Stimulated activated CD8-positive, alpha-beta memory T cell treated with anti-CD3 and anti-CD28 coated beads, Interleukin-7, amount 100 ng/mL, for 1 hour (primary cell): ENCODE measurements at places on chromosomes 1 and 21.

DNA sequence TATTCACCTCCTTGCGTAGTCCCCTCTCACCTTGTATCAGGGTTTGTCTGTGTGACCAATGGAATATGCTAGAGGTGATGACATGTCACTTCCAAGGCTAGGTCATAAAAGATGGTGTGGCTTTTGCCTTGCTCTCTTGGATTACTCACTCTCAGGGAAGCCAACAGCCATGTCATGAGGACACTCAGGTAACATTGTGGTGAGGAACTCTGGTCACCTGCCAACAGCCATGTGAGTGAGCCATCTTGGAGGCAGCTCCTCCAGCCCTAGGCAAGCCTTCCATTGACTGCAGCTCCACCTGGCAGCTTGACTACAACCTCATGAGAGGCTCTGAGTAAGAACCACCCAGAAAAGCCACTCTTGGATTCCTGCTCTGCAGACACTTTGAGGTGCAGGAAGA lies 11.0 kb upstream of the HEYL start:
- no peak for DNase-seq

DNA sequence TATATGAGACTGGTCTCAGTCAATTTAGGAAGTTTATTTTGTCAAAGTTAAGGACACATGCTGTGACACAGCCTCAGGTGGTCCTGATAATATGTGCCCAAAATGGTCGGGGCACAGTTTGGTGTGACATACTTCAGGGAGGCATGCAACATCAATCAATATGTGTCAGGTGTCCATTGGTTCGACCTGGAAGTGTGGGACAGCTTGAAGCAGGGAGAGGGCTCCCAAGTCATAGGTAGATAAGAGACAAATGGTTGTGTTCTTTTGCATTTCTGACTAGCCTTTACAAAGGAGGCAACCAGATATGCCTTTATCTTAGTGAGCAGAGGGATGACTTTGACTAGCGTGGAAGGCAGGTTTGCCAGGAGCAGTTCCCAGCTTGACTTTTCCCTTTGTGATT lies 4.5 kb upstream of the ERVH48-1 start:
- DNase-seq = no peak

GRCh38 chr1:47433037-47433421 lies 4.8 kb upstream of the FOXD2 start:
- DNase-seq = no peak

GRCh38 chr1:179025975-179026812 lies 500 bp downstream of the FAM20B start:
- peak; percentile 49 for DNase-seq

- no peak for DNase-seq
Observed at GRCh38 chr1:220926146-220926545, 46.9 kb downstream of the HLX start.

DNA sequence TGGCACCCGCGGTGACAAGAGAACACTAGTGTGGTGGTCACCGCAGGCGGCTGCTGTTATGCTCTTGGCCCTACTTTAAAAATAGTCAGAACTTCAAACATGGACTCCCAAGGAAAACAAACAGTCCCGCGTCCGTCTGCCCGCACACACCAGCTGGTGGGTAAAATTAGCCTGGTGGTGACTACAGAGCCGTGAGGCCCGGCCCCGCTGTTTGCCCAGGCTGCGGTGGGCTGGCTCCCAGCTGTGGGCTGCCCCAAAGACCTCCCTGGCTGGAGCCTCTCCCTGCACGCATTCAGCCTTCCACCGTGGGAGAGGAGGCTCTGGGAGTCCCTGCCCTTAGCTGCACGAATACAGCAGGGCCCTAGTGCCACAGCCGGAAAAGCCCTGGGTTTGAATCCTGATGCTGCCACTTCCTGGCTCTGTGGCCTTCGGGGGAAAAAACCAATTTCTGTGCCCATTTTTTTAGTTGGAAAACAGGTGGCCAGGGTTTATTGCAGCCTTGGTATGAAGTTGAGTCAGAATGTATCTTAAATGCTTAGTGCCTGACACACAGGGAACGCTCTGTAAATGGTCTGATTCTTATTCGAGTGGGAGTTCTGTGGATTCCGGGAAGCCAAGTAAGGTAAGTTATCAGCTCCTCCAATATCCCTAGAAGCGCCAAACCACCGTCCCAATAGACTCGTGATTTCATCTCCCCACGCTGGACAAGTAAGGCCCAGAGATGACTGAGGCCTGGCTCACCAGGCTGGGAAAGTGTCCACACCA lies 58.2 kb downstream of the ALPL start:
- DNase-seq = no peak

DNA sequence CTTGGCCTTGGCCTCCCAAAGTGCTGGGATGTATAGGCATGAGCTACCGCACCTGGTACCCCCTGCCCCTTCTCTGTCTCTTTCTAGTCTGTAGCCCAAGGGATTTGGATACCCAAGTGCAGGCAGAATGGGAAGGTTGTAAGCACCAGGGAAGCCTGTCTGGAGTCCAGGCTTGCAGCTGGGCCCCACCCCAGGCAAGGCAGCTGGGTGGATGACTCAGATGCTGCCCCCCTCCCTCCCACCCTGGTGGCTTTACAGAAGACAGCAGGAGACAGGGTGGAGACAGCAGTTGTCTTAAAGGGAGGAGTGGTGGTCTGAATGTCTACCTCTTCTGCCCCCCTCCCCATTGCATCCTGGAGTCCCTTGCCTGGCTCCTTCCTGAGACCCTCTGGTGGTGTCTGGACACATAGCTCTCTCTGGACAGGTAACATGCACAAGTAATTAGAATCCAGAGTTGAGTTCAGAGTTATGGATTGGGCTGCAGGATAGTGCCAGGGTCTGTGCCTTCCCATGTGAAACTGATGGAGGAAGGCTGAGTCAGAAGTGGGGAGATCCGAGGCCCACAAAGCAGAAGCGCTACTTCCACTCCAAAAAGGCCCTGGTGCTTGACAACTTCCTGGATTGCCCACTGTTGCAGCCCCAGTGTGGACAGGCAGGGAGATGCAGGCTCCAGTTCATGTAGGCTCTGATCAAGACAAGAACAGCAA lies 5.1 kb downstream of the LMNA start:
- no peak for DNase-seq

- DNase-seq = no peak
Observed at GRCh38 chr21:42622284-42622683, 31.1 kb upstream of the PDE9A start.

GRCh38 chr1:224392411-224393249 lies 36.0 kb downstream of the CNIH4 start:
- no peak for DNase-seq

GRCh38 chr1:62057641-62058290 lies 136.9 kb upstream of the L1TD1 start:
- DNase-seq = no peak

DNA sequence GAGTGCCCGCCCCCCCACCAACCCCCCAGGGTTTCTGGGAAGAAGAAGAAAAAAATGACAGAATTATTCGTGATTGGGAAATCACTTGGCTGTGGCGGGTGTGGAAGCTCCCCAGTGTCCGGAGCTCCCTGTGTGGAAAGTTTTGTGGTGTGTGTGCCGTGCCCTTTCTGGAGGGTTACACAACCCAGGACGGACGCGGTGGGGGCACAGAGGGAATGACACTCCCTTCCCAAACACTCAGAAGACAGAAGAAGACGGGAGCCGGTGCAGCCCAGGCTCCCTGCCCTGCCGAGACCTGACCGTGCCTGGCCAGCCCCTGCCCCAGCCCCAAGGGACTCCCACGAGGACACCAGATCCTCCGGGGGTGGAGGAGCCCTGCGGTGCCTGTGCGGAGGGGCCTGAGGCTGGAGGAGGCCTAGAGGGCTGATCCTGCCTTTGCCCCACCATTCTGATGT lies 33.0 kb upstream of the ADARB1 start:
- no peak for DNase-seq

DNA sequence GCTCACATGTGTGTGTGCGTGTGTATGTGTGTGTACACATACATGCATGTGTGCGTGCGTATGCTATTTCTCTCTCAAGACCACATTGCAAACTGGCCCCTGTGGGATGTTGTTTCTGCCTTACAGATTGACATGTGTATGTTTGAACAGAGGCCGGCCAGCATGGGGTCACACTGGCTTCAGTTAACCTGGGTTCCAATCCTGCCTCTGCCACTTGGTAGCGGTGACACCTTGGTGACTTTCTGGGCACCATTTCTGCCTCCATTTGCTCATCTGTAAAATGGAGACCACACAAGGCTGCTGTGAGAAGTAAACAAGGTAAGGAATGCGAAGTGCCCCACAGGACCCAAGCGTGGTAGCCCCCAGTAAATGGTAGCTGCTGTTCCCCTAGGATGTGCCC lies 51.7 kb downstream of the TCP10L start:
- no peak for DNase-seq

GRCh38 chr1:101431956-101432510 lies 195.2 kb downstream of the S1PR1 start:
- DNase-seq = no peak

DNA sequence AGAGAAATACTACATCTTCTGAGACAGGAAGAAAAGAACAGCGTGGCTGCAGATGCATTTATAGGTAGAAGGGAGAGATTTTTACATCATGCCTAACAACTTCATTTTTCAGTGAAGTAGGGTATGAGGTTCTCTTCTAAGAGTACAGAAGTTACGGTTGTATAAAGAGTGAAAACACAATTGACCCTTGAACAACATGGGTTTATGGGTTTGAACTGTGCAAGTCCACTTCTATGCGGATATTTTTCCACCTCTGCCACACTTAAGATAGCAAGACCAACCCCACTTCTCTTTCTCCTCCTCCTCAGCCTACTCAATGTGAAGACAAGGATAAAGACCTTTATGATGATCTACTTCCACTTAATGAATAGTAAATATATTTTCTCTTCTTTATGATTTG lies 64.5 kb downstream of the RPAP2 start:
- no peak for DNase-seq

DNA sequence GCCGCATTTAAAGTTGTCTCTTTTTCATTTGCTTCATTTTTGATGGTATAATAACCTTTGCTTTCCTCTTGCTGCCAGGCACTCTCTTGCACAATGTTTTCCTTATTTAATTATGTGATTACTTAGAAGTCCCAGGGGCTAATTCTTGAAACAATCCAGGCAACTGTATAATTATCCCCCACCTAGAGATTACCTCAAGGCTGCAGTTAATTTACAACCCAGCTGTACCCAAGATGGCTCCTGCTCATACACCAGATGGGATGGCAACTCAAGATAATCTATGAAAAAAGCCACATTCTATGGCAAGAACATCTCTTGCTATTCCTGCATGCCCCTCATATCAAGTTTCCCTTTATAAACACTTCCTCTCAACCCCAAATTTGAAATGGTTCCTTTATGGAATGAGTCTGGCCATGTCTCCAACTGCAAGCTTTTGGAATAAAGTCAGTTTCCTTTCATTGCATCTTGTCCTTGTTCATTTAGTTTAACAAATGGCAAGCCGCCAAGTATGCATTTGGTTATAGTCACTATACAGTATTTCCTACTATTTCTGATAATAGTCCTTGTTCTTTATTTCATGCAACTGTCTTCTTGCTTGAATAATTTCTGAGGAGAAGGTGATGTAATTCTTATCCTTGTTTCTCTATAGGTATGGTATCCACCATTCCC lies 1042.6 kb downstream of the PLA2G4A start:
- DNase-seq = no peak

DNA sequence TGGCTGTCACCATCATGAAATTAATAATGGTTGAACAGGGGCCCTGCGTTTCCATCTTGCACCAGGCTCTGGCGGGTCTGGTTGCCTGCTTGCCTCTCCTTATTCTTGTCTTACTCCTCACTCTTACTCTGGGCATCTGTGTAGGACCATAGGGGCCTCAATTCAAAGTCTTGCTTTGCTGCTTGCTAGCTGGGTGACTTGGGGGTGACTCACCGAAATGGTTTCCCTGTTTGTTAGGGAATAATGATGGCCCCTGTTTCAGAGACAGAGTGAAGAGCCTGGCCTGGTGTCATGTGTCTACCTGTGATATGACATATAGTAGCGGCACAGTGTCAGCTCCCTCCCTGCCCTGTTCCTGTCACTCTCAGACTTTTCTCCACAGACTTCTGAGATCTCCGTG lies 24.6 kb downstream of the KCNC4 start:
- no peak for DNase-seq

- no peak for DNase-seq
Observed at GRCh38 chr1:243917177-243917862, 67.3 kb upstream of the AKT3 start.

DNA sequence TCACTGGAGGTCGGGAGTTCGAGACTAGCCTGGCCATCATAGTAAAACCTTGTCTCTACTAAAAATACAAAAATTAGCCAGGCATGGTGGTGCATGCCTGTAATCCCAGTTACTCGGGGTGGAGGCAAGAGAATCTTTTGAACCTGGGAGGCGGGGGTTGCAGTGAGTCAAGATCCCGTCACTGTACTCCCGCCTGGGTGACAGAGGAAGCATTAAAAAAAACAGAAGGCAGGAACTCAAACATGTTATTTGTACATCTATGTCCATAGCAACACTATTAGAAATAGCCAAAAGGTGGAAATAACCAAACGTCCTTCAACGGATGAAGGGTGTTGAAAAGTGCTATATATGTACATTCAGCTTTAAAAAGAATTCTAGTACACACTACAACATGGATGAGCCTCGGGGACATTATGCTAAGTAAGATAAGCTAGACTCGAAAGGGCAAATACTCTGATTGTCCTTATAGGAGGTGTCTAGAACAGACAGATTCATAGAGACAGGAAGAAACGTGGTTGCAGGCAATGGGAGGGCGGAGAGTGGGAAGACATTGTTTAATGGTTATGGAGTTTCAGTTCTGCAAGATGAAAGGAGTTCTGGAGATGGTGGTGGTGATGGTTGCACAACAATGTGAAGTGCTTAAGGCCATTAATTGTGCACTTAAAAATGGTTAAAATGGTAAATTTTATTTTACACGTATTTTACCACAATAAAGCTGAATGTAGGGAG lies 19.2 kb downstream of the NLRP3 start:
- no peak for DNase-seq

GRCh38 chr1:196608390-196609369 lies at the start of gene KCNT2:
TSS of gene KCNT2 (minus strand) at chr1:196608440. CDS start at chr1:196608309, 131 bp downstream.
- no peak for DNase-seq

DNA sequence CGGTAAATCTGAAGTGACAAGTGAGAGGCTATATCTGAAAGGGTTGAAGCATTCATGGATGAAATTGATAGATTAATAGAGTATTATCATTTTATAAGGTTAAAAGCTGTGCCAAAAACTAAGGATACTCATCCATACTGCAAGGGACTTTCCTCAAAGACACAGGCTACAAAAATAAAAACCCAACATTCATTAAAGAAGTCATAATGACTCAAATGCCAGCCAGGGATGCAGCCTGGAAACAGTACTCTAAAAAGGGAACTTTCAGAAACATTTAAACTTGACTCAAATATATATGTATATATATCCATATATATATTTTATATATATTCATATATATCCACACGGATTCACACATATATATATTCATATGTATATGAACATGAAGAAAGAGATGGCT lies 1.1 kb upstream of the TIAM1 start:
- no peak for DNase-seq
